ENCODE measurements at places on chromosomes 5 and 9.

DNA sequence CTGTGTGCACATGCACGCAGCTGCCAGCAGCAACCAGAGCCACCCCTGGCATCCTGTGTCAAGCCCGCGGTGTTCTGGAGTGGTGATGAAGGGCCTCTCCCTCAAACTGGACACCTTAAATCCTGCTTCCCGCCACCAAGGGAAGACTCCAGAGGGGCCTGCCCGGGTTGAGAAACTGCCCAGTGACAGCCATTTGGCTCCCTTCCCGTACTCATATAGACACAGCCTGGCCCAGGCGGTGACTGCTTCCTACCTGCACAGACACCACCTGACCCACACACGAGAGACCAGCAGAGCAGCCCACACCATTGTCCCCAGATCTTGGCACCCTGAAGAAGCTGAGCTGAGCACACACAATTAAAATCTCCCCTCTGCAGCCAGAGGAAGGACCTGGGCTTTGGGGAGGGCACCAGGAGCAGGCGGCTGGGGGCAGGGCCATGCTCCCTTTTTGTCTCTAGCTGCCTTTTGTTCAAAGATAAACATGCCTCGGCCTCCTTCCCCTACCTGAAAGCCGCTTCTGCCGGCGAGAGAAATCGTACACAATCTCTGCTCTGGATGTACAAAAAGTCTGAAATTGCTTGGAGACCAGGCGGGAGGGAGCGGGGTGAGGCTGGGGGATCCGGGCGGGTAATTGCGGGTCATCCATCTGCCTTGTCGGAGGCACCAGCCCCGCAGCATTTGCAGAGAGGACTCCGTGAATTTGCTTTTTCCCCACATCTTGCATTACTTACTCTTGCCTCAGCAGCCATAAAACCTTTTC, 78.4 kb downstream of the TSPAN17 start:
- no peak for DNase-seq

DNA sequence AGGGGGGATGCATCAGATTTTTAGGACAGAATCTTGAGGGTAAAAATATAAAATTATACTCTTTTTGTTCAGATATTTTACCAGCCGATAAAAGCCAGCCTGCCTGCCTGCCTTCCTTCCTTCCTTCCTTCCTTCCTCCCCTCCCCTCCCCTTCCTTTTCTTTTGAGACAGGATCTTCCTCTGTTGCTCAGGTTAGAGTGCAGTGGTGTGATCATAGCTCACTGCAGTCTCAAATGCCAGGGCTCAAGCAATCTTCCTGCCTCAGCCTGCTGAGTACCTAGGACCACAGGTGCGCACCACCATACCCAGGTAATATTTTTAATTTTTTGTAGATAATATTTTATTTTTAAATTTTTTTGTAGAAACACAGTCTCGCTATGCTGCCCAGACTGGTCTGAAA, 330.0 kb downstream of the CCDC171 start:
- no peak for DNase-seq

DNA sequence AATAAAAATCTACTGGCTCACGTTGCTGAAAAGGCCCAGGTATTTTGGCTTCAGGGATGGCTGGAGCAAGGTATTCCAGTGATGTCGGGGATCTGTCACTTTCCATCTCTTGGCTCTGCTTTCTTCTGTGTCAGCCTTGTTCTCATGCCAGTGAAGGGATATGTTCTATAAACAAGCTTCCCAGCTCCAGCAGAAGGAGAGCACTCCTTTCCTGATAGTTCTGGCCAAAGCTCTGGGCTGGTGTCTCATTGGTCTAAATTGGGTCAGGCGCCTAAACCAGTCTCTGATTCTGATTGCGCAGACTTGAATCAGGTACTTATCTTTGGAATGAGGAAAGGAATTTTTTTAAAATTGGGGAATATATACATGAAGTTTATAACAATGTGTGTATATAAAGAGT, 5.1 kb downstream of the SNX30 start:
- no peak for DNase-seq

DNA sequence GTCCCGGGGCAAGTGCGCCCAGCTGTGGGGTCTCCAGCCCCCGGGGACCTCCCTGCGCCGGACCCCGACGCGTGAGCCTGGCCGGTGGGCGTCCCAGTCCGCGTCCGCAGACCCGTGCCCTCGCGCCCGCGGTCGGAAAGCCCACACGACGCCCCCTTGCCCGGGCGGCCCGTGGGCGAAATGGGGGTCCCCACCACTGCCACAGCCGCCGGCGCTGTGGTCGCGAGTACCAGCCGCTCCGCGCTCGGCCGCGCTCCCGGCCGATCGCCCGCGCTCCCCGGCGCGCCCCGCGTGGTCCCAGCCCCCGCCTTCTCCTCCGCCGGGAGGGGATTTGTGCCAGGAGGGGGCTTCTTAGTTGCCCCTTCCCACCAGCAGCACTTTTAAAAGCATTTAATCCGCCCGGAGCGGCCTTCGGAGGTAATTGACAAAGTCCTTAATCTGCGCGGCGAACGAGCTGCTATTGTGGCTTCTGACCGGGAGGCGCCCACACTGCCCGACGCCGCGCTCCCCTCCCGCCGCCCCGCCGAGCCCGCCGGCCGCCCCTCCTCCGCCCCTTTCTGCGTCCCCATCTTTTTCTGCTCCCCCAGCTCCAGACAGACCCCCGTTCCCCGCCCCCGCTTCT, 469 bp upstream of the FIBCD1 start:
- no peak for DNase-seq

DNA sequence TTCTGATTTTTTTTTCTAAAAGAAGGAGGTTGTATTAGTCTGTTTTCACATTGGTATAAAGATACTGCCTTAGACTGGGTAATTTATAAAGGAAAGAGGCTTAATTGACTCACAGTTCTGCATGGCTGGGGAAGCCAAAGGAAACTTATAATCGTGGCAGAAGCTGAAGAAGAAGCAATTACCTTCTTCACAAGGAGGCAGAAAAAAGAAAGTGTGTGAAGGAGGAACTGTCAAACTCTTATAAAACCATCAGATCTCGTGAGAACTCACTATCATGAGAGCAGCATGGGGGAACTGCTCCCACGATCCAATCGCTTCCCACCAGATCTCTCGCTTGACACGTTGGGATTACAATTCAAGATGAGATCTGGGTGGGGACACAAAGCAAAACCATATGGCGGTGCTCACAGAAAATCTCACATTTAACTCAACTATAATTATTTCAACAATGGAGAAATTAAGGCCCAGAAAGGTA, 27.1 kb downstream of the DPYSL3 start:
- no peak for DNase-seq

GRCh38 chr9:81578606-81579005, 110.7 kb downstream of the TLE1 start:
- no peak for DNase-seq

DNA sequence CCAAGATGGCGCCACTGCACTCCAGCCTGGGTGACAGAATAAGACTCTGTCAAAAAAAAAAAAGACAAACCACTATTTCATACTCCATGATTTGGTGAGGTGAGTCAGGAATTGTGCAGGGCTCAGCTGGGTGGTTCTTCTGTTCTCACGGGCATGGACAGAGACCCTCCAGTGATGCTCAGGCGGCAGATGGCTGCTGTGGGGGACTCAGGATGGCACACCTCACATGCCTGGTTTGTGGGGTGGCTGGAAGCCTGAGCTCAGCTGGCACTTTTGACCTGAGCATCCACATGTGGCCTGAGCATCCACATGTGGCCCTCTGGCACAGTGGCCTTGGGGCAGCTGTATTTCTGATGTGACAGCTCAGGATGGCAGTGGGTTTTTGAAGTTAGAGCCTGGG, 217.2 kb downstream of the IRX2 start:
- no peak for DNase-seq

DNA sequence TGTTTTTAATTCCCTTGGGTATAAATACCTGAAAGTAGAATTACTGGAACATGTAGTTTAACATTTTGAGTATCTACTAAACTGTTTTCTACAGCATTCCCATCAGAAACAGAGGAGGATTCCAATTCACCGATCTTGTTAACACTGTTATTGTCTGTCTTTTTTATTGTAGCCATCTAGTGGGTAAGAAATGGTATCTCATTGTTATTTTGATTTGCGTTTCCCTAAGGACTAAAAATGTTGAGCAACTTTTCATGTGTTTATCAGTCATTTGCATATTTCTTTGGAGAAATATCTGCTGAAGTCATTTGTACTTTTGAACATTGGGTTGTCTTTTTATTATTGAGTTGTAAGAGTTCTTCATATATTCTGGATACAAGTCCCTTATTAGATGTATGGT, 135.2 kb upstream of the NFIL3 start:
- no peak for DNase-seq

GRCh38 chr9:108568093-108568492, 287.7 kb downstream of the ACTL7B start:
- DNase-seq: no peak

DNA sequence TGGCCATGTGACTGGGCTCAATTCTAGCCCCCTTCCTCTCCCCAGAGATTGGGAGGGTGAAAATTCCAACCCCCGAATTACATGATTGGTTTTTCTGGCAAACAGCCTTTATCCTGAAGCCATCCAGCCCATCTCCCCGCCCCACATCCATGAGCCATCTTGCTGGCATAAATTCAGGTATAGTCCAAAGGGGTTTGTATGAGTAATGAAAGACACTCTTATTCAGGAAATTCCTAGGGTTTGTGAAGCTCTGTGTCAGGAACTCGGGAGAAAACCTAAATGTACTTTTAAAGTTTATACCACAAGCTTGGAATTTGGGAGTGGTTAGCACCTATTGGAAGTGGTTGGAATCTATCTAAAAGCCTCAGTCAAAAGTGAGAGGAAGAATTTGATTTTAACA, 80.6 kb upstream of the SIMC1 start:
- DNase-seq: no peak

DNA sequence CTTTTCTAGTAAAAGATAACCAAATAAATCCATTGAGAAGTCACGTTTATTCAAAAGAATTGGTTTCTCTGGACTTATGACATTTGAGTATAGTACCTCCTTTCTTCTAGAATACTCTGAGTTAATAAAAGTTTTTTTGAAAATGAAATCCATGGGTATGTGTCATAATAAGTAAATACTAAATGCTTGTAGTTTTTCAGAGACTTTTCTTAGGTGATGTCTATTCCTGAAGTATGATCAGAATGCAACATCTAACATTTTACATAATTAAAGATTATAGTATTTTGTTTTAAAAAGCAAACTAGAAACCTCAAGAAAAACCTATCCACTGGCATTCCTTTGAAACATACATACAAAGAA, 63.2 kb downstream of the NFIB start:
- DNase-seq: no peak

DNA sequence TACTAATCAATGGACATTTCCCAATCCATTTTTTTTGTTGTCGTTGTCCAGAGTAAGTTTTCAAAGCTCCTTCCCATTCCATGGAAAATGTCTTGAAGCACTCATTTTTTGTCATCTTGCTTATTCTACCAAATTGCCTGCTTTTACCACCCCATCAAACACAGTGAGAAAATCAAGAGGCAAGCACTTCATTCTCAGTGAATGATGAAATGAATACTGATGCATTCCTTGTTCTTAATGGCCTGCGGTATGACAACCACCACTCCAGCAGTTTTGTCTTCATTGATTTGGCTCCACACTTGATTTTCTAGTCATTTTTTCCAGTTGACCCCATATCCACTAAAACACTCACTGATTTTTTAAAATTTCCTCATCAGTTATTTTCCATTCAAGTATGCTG, 193.5 kb upstream of the ANKH start:
- no peak for DNase-seq

GRCh38 chr9:131824155-131824594, 84.3 kb upstream of the RAPGEF1 start:
- DNase-seq: no peak

- DNase-seq: no peak
Observed at GRCh38 chr9:5652821-5653220, 23.9 kb downstream of the RIC1 start.

DNA sequence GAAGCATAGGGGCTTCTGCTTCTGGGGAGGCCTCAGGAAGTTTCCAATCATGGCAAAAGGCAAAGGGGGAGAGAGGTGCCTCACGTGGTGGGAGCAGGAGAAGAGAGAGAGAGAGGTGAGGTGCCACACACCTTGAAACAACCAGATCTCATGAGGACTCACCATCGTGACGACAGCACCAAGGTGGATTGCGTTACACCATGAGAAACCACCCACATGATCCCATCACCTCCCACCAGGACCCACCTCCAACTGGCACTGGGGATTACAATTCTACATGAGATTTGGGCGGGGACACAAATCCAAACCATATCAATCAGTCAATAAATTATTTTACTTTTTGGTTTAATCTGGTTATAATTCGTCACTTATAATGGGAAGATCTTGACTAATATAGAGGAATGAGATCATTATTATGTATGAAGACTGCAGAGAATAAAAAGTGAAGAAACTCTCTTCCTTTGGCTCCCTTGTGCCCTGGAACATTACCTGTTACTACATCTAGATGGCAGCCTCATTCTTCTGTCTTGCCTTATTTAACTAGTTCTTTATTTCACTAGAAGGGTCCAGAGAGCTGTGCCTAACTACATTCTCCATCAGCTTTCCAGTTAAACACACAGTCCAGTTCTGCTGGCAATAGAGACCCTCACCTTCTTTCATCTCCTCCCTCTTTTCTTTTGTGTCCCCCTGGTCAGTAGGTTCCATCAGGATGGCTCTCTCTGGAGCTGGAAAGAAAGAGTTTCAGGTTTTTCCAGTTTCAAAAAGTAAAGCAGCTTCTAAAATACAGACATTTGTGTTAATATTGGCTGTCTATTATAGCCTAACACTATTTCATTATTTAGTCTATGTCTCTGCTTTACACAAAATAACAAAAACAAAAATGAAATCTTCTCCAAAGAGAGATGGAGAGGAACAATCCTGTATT, 21.7 kb upstream of the SPINK7 start:
- DNase-seq: no peak

DNA sequence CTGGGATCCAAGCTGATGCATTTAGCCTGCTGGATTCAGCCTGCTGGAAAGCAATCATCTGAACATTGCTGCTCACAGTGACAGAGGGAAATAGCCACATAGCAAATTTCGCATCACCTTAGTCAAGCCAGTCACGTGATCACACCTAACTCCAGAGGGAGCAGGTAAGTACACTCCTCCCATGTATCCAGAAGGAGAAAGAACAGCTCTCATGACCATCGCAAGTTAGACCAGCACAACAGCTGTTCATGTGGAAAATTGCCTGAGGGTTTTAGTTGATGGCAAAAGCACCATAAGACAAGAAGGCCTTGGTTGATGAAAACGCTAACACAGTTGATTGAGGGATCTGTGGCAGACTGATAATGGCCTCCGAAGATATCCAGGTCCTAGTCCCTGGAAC, 34.2 kb upstream of the MYO10 start:
- DNase-seq: no peak

DNA sequence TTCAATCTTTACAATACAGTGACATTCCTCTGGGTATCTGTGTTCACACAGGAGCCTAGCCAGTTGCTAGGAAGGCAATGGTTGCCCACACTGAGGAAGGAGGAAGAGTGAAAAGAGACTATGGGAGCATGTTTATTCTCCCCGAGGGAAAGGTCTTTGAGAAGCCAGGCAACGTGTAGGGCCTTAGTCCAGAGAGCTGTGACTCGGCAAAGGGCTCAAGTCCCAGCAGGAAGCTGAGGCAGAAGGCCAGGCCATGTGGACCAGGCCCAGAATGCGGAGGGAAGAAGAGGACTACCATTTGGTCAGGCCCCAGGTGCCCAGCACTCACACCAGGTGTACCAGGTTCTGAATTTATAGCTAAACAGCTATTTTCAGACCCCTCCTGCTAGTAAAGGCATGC, 136.6 kb upstream of the DMAC1 start:
- no peak for DNase-seq

GRCh38 chr5:124748687-124749594, 2.5 kb upstream of the ZNF608 start:
- no peak for DNase-seq
